ENCODE measurements at places on chromosomes 2 and 18. TPM values are rescaled to one million over a fixed set of nuclear protein-coding genes. Genes with fewer than 3 reads are reported as not detected.

Gene MPP4
- total RNA-seq, result 9.0 TPM

Gene IL1B
- 0.46 TPM for total RNA-seq

Gene TBR1
- total RNA-seq, result 0.04 TPM

Gene ABCA12
- total RNA-seq, result under 0.01 TPM

DNA sequence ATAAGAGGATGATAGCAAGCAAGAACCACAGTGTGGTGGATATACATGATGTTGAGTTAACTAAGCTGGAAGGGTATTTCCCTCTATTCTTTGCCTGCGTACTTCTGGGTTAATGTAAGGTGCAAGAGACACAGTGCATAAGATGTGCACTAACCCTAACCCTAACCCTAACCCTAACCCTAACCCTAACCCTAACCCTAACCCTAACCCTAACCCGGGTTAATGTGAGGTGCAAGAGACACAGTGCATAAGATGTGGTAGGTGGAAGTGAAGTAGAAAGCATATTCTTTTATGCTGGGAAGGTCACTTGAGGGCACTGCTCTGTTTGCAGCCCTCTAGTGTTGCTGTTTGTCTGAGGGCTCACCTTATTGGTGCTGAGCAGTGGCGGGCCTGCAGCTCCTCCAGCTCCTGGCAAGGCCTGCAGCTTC, 181.5 kb upstream of the ITGA4 start:
- DNase-seq, result no peak

Gene IL36B
- not detected for total RNA-seq
